Activated T-cell treated with anti-CD3 and anti-CD28 coated beads for 4 hours (primary cell): ENCODE measurements at places on chromosomes 12 and 14.

DNA sequence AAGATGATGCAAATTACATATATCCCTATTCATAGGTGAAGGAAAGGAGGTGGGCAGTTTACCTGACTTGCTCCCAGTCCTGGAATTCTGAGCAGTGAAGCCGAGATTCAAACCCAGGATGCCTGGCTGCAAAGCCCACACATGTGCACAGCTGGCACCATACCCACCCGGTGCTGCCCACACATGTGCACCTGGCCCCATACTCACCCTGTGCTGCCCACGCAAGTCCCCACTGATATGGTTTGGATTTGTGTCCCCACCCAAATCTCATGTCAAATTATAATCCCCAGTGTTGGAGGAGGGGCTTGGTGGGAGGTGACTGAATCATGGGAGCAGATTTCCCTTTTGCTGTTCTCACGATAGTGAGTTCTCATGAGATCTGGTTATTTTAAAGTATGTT is 179.2 kb upstream of the C14orf180 start:
- DNase-seq = no peak

- DNase-seq = no peak
Measured at GRCh38 chr14:63727231-63727735, 582 bp downstream of the SGPP1 start.

GRCh38 chr12:45216983-45217485 is 1.1 kb downstream of the ANO6 start:
- no peak for DNase-seq

DNA sequence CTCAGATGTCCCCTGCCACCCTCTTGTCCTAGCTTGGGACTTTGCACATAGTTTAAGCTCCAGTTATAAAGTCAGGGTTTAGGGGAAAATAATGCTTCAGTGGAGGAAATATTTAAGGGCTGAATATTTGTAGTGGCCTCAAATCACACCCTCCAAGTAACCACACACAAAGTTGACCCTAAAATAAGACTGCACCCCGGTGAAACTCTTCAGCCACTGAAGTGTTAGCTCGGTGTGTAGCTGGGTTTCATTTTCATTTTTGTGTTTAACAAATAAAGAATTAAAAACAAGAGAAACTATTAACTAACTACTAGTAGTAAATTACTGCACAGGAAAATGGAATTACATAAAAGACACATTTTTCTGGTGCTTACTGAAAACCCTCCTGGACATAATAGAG is 14.8 kb upstream of the BCL11B start:
- DNase-seq = no peak

- DNase-seq = no peak
Measured at GRCh38 chr14:21431126-21431525, 24.8 kb downstream of the CHD8 start.

- DNase-seq = no peak
Measured at GRCh38 chr14:28765831-28766468, 637 bp upstream of the FOXG1 start.

DNA sequence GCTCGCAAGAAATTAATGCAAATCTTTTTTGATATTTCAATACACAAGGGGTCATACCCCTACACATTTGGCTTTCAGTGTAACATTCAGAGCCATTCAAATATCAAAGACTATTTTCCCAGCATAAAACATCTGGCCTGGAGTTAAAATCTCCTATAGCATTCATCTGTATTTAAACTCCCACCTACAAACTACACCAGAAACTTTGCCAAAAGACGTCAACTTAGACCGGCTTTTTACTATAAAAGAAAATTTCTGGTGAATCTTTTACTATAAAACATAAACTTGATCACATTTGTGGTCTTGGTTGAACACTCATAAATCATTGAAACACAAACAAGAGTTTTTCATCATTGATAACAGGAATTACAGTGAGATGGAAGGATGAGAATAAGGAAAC is 473.3 kb upstream of the DCN start:
- no peak for DNase-seq

- no peak for DNase-seq
Measured at GRCh38 chr12:110896559-110896958, 23.8 kb downstream of the MYL2 start.
